ENCODE measurements at places on chromosomes 4 and X.

GRCh38 chrX:13939741-13940597 lies 89.7 kb downstream of the GEMIN8 start:
- H3K27ac ChIP-seq: no peak overlapping the region
- DNase-seq: no peak
- no peak overlapping the region for H3K4me3 ChIP-seq
- H3K27me3 ChIP-seq: no peaks in the 10 kb centered on the region
- H3K4me1 ChIP-seq: peaks cover 3% of the 10 kb centered on the region

GRCh38 chrX:101062176-101062575 lies 10.3 kb upstream of the TRMT2B start:
- DNase-seq: no peak
- H3K4me1 ChIP-seq: peaks cover 1% of the 10 kb centered on the region
- H3K4me3 ChIP-seq: no peak overlapping the region
- no peaks in the 10 kb centered on the region for H3K36me3 ChIP-seq
- peaks cover 4% of the 10 kb centered on the region for H3K27me3 ChIP-seq
- H3K27ac ChIP-seq: no peak overlapping the region

GRCh38 chr4:148542922-148543623 lies 100.9 kb upstream of the NR3C2 start:
- no peaks in the 10 kb centered on the region for H3K27me3 ChIP-seq
- H3K36me3 ChIP-seq: no peaks in the 10 kb centered on the region
- no peaks in the 10 kb centered on the region for H3K4me1 ChIP-seq
- H3K4me3 ChIP-seq: no peak overlapping the region

- peak overlapping the region; percentile 48 for H3K4me3 ChIP-seq
- peaks cover 24% of the 10 kb centered on the region for H3K27me3 ChIP-seq
- H3K4me1 ChIP-seq: peaks cover 7% of the 10 kb centered on the region
- H3K36me3 ChIP-seq: peaks cover 5% of the 10 kb centered on the region
Measured at GRCh38 chrX:21656587-21657317, 1.4 kb downstream of the KLHL34 start.

- H3K4me3 ChIP-seq: no peak overlapping the region
- no peaks in the 10 kb centered on the region for H3K4me1 ChIP-seq
Measured at GRCh38 chr4:68287704-68288392, 42.4 kb upstream of the TMPRSS11B start.

DNA sequence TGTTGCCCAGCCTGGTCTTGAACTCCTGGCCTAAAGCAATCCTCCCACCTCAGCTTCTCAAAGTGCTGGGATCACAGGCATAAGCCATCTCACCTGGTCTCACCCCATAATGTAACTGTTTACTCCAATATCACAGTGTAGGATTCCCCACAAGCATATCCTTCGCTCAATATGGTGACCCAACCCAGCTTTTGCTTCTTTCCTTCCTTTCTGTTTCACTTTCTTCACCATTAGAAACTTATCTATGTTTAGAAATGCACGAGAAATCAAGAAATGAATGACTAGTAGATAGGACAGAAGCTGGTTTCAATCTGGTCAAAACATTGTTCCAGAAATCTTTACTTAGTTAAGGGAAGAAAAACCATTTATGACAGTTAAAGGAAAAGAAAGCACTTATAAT lies 18.9 kb downstream of the TSPAN5 start:
- peak overlapping the region; percentile 11 for H3K27ac ChIP-seq
- H3K27me3 ChIP-seq: no peaks in the 10 kb centered on the region
- no peak overlapping the region for H3K4me3 ChIP-seq
- no peak for DNase-seq
- H3K4me1 ChIP-seq: peaks cover 22% of the 10 kb centered on the region
- peaks cover 2% of the 10 kb centered on the region for H3K36me3 ChIP-seq

- H3K4me3 ChIP-seq: no peak overlapping the region
- H3K27me3 ChIP-seq: no peaks in the 10 kb centered on the region
- H3K36me3 ChIP-seq: peaks cover 27% of the 10 kb centered on the region
- no peak overlapping the region for H3K27ac ChIP-seq
Measured at GRCh38 chrX:19581786-19582185, 66.5 kb upstream of the MAP3K15 start.

DNA sequence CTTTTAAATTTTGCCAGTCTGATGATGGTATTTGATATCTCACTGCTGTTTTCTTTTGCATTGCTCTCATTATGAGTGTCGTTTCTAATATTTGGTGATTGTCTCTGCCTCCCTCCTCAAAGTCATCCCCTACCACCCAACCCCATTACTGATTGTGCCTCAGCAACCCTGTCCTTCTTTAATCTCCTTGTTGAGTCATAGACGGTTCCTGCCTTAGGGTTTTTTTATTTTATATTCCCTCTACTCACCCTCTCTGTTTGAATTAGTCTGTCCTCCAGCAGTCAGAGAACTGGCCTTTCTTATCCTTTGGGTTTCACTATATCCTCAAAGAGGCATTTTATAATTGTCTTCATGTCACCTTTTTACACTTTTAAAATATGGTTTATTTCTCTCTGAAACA lies 409.3 kb upstream of the CPEB2 start:
- no peaks in the 10 kb centered on the region for H3K27me3 ChIP-seq
- no peak overlapping the region for H3K4me3 ChIP-seq
- H3K4me1 ChIP-seq: no peaks in the 10 kb centered on the region
- no peak overlapping the region for H3K27ac ChIP-seq
- no peaks in the 10 kb centered on the region for H3K36me3 ChIP-seq

DNA sequence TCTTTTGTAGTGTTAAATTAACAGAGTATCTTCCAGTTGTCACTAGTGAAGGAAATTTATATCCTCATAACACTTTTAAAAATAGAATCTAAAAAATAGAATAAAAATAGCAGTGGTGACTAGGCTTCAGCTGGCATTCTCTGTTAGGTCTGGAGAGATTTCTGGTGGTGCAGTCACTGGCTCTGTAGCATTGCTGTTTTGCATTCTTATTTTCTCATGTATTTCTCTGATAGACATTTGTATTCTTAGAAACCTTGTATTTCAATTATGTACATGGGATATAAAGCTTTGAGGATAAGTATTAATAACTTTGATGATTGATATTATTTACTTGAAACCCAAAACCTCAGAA lies 87.6 kb downstream of the TMEM131L start:
- no peak overlapping the region for H3K4me3 ChIP-seq
- peak overlapping the region; percentile 42 for H3K27ac ChIP-seq
- peaks cover 26% of the 10 kb centered on the region for H3K4me1 ChIP-seq
- H3K36me3 ChIP-seq: peaks cover 31% of the 10 kb centered on the region

- no peak overlapping the region for H3K4me3 ChIP-seq
- no peak for DNase-seq
- peaks cover 23% of the 10 kb centered on the region for H3K4me1 ChIP-seq
- peaks cover 49% of the 10 kb centered on the region for H3K36me3 ChIP-seq
Measured at GRCh38 chr4:169439244-169439643, 168.5 kb upstream of the SH3RF1 start.

DNA sequence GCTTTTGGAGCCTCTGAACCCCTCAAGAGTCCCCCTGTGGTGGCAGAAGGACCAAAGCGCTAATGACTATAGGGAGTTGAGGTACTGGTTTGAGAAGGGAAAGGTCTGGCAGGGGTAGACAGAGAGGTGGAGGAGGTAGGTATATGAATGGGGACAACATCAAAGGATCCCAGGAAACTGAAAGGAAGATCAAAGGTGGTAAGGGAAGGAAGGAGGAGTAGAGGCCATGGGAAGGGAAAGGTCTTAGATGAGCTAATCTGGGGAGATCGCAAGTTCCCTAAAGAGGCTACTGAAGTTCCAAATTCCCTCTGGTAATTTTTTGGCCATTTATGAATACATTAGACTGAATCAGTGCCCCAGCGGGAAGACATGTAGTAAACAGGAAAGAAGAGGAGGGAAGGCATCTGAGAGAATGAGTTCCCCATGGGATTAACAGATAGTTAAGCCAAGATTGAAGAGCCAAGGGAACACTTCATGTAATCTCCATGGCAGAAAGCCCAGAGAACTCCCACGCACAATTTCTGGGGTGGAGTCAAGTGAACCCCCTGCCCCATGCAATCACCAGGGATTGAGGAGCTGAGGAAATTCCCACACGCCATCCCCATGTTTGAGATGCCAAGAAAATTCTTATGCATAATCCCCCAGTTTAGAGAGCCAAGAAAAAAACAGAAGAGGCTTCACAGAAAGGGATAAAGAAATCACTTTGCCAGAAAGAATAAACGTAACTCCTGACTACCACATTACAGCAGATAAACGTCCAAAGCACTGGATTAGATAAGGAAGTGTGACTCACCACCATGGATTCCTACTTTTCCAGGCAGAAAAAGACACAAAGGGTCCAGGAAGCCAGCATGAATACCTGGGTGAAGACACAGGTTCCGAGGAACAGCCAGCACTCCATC lies 25.8 kb downstream of the ZNF630 start:
- peaks cover 11% of the 10 kb centered on the region for H3K36me3 ChIP-seq
- no peak overlapping the region for H3K4me3 ChIP-seq
- H3K27ac ChIP-seq: no peak overlapping the region
- H3K4me1 ChIP-seq: no peaks in the 10 kb centered on the region

DNA sequence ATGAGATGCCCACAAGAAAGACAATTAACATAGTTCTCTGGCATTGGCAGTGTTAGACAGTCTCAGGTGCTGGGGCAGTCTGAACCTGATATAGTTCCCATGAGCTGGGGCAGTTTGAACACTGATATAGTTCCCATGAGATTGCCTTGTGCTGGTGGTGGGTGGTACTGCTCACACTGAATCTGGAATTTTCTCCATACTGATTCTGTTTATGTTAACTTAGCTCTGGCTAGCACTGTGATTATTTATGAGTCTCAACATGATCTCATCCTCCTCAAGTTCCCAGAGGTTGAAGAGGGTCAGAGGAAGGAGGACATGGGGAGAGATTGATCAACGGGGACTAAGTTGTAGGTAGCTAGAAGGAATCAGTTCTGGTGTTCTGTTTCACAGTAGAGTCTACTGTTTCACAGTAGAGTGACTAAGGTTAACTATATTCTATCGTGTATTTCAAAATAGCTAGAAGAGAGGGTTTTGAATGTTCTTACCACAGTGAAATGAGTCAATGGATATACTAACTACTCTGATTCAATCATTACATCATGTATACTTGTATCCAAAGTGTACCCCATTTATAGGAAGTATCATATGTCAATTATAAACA lies 379.9 kb downstream of the ADAM29 start:
- H3K27ac ChIP-seq: no peak overlapping the region
- no peaks in the 10 kb centered on the region for H3K36me3 ChIP-seq
- no peaks in the 10 kb centered on the region for H3K27me3 ChIP-seq
- DNase-seq: no peak
- H3K4me3 ChIP-seq: no peak overlapping the region

DNA sequence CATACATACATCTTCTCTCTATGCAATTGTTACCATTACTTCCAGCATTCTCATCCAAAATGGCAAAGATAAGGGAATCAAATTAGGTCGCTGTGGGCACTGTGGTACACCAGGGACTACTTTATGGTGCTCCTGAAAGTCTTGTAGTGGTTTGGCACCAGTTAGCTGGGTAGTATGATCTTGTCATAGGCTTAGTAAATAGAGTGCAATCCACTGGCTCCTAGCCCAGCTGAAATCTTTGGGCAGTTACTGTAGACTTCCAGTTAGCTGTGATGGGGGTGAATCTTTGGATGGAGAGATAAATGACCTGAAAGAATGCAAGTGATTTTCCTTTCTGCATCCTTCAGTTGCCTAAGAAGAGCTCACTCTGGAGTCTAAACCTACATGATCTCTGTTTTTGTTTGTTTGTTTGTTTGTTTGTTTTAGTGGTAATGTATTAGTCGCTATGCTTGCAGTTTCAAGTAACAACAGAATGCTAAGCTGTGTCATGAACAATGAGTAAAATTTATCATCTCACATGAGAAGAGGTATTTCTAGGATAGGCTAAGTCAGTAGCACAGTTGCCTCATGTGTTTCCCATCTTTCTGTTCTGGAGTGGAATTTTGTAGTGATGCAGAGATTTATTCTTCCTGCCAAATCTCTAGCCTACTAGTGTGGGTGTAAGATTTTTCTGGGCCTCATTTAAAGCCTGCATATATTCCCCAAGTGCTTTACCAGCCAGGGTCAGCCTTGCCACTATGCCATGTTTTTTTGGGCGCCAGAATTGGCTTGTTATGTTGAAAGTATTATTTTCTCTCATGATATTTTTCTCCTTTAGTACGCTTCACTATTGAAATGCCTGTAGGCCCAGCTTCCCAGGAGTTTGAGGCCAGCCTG lies 24.2 kb downstream of the HERC3 start:
- no peak for DNase-seq
- H3K4me3 ChIP-seq: no peak overlapping the region

DNA sequence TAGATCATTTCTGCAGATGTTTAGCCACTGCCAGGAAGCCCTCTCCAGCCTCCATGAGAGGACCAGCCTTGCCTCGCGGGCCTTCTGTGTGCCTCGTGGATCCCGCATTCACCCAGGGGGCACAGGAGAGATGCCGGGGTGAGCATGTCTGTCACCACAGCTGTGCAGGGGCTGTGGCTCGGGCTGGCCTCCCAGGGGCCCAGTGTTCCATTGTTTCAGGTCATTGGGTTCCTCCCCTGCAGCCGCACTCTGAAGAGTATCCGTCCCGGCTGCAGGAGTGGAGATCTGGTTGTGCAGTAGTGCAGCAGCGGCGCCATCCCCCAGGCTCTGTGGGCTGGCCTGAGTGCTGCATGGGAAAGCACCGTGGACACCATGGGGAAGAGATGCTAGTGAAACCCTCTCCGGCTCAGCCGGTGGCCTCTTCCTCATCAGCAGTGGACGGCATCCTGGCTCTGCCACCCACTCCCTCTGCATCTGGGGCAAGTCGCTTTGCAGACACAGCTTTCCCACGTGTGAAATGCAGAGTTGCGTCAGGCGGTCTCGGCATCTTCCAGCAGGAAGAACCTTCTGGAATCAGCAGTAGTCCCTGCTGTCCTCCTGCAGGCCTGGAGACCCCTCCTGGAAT lies 29.1 kb downstream of the TBC1D14 start:
- peaks cover 67% of the 10 kb centered on the region for H3K4me1 ChIP-seq
- peak overlapping the region; percentile 56 for H3K4me3 ChIP-seq
- peaks cover 40% of the 10 kb centered on the region for H3K36me3 ChIP-seq
- no peak overlapping the region for H3K27ac ChIP-seq

Data from stimulated activated naive B cell treated with anti-CD40 and anti-IgM and Interleukin-4, amounts not matched to agents 10 μg/mL and 1 μg/mL and 100 μg/mL, for 72 hours (primary cell).